ENCODE measurements at places on chromosomes 6 and 20.

- no peak for DNase-seq
These were observed 13.7 kb downstream of the TBXT start for GRCh38 chr6:166153966-166154365.

DNA sequence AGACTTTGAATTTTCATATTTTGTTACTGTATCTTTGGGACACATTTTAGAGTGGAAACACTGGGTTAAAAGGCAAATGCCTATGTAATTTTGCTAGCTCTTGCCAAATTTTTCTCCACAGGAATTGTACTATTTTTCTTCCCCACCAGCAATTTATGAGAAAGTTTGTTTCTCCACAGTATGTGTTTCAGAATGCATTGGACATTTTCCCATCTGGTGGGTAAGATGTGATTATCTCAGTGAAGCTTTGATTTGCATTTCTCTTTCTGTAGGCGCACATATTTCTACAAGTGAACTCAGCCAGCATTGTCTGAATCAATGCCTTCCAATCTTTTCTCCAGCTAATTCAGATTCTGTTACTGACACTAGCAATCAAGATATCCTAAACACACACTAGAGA lies 157.8 kb downstream of the RCAN2 start:
- DNase-seq = no peak

GRCh38 chr6:12525276-12525675 lies 191.3 kb upstream of the PHACTR1 start:
- no peak for DNase-seq

DNA sequence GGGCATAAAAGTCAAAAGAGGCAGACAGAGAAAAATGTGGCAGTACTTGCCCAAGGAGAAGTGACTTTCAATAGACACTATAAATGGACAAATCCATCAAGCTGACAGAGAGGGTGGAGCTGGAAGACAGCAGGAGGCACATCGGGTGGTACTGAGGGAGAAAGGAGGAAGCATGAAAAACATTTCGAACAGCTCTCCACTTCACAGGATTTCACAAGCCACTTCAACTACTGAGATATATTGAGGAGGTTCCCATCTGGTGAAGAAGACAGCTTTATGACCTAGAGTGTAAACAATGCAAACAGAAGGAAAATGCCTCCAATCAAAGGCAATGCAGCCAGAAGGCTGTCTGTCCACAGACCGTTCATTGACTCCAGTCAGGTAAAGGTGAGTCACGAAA lies 259.4 kb upstream of the ECI2 start:
- no peak for DNase-seq

- DNase-seq = no peak
These were observed 426.3 kb upstream of the NOX3 start for GRCh38 chr6:155881826-155882526.

GRCh38 chr6:39309942-39310531 lies 4.2 kb downstream of the KCNK17 start:
- peak; percentile 15 for DNase-seq

GRCh38 chr20:38649275-38649891 lies 47.8 kb downstream of the ARHGAP40 start:
- DNase-seq = no peak

GRCh38 chr6:55277646-55278045 lies 49.6 kb upstream of the GFRAL start:
- DNase-seq = no peak

DNA sequence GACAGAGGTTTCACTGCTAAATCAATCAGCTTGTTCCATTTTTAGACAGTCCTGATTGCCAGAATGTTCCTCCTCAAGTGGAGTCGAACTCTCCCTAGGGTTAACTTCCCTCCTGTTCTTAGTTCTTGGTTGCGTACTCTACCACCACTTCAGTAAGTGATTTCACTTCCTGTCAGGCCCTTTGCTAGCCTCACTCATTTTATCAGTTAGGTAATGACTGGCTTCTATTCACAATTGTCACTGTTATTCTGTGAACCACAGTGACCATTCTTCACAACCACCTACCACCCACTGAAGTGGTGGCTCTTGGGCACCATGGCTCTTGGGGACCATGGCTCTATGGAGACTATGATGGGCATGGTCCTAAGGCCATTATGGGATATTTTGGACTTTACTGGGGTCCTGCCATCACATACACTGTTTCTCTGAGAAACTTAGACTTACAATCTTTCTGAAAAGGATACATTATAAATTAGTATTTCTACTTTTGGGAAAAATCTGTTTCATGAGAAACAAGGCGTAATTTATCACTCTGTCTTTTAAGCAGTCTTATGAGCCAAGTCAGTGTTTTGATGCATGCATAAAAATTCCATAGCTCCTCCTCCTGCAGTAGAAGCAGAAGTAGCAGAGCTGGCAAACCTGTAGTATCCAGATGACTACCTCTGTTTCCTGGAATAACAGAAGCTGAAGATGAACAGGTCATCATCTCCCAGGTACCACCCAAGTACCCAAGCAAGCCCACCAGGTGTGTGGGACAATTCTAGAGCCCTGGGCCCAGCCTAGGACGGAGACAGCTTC lies 66.3 kb downstream of the ATXN1 start:
- DNase-seq = no peak

DNA sequence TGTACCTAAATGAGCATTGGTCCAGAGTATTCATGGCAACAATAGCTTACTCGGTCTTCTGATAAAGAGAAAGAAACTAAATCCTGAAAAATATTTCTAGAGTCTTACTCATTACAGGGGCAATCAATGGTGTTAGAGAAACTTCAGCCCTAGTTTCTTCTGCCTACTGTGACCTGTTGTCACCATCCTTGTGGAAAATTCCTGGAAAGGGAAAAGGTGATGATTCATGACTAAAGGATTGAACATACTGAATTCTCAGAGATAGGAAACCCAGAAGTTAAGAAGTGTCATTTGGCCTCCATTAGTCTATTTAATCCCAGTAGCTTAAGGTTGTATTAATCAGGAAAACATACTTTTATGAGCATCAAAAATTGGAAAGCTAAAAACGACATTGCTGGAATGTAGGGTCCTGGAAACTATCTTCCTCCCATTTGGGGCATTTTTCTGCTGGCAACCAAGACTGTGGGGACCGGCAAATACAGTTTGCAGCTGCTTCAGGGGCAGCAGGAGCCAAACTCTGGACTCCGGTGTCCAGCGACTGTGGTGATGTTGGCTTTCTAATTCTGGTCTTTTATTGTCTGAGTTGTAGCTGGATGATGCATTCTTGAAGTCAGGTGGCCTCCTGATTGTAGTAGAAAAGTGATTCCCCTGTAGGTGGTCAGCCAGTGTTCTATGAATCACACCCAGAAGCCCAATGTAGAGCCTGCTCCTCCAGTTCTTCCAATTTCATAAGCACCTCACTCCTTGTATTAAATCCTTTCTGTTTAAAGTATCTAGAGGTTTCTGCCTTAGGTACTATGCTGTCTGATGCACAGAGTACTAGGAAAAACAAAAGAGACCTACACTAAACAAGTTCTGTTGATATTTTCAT lies 67.6 kb downstream of the LCA5 start:
- no peak for DNase-seq

DNA sequence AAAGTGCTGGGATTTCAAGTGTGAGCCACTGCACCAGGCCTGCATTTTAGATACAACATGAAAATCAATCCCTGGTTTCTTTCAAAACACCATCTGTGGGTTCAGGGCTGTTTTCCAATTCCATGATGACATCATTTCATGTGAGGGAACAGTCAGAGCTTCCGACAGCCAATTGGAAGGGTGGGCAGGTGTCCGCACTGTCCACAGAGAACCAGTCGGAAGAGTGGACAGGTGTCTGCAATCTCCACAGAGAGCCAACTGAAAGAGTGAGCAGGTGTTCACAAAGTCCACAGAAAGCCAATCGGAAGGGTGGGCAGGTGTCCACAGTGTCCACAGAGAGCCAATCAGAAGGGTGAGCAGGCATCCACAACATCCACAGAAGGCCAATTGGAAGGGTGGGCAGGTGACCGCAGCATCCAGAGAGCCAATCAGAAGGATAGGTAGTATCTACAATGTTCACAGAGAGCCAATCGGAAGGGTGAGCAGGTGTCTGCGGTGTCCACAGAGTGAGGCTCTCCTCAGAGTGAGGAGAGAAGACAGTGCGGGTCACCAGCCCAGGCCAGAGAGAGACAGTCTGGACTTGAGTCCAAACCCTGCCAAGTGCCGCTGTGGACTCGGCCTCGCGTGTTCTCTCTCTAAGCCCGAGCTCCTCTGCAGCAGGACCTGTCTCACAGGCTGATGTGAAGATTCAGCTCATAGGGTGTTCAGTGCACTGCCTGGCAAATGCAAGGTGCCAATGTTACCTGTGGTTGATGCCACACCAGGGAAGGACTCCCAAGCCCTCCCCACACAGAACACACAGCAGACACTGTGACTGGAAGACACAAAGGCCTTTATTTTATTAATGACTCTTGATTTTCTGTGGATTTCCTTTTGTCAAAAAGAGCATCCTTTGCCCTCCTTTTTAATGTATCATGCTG lies 57.3 kb downstream of the DLL1 start:
- no peak for DNase-seq

GRCh38 chr6:107421696-107422256 lies 37.6 kb downstream of the PDSS2 start:
- no peak for DNase-seq

GRCh38 chr20:24798930-24799705 lies 150.0 kb upstream of the CST7 start:
- no peak for DNase-seq

GRCh38 chr6:166664135-166664534 lies 37.1 kb upstream of the RPS6KA2 start:
- no peak for DNase-seq

DNA sequence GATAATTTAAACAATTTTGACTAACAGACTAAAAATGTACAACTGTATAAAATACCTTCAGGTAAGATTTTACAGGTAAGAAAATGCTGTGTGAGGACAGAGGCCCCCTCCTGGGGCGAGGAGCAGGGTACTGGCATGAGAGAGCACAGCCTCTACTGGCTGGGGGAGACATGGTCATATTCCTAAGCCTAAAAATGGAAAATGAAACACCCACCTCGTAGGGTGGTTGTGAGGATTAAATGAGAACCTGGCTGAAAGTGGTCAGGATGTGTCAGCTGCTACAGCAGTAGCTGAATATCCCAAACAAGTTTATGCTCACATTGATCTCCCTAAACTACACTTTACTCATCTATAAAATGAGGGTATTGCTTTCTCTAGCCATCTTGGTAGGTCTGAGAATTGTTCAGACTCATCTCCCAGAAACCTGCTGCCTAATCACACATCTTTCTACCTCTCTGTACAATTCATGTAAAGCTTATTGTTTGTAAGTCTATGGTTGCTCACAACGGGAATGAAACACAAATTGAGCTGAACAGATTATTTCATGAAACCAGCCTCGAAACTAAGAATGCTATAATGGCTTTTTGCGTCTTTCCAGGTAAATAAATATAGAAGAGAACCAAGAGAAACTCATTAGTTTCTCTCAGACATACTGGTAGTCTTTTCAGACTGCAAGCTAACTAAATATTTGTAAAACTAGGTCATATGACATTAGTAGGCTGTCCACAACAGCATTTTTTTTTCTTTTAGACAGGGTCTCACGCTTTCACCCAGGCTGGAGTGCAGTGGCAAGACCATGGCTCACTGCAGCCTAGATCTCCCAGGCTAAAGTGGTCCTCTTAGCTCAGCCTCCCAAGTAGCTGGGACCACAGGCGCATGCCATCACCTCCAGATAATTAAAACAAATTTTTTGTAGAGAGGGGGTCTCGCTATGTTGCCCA lies 69.6 kb downstream of the POPDC3 start:
- no peak for DNase-seq

DNA sequence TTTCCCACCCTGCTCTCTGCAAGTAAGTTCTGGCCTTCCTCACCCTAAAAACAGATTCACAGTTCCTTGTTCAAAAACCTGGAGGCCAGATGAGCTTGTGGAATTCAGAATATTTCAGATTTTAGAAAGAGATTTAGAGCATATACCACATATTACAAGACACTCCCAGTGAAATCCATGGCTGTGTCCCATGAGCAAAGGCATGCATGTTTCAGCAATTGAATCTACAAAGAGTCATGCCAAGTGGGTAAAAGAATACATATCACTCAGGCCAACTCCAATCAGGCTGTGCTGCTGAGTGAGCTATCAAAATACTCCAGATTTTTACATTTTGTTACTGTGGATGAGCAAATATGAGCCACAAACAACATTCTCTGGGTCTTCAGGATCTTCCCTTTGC lies 10.2 kb upstream of the NEDD9 start:
- no peak for DNase-seq

DNA sequence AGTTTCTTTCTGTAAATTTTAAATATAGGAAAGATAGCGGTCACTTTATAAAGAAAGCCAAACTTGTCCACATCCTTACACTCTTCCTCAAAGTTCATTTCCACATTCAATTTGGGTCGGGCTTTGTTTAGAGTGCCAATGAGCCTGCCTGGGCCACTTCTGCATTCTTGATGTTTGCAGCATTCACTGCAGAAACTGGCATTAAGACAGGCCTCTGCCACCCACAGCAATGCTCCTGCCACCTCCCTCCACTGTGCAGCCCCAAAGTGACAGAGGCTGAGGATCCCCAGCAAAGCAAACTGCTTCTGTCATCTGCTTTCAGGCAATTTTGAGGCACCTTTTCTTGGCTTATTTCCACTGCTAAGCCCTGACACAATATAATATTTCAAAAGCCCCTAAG lies 61.2 kb downstream of the TNFAIP3 start:
- DNase-seq = no peak

DNA sequence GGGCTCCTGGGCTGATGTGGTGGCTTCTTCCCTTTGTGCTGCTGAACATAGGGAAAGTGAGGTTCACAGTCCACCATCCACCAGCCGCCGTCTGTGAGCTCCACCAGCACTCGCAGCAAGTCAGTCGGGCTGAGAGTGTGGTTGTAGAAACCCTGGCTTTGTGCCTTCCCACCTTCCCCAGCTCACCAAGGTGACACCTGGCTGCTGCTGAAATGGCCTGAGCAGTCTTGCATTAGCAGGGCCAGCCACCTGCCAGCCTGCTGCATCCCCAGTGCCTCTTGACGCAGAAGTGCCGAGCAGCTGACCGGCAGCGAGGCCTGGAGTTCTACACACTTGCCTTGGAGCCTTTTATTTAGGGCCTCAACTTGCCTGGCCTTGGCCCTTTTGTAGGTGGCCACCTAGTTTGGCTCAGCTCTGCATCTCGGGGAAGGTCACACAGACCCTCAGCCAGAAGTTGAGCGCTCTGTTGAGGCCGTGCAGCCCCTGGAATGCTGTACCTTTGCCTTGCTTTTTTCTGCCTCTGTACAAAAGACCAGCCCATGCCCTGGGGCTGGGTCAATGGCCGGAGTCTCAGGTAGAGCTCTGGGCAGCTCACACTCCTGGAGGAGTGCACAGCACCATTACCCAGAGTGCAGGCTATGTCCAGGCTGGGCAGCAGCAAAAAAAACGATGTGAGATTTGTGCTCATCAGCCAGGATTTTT lies 76.5 kb downstream of the PTPN1 start:
- no peak for DNase-seq

- no peak for DNase-seq
These were observed 263.7 kb downstream of the TBX18 start for GRCh38 chr6:84500726-84501125.

All from activated naive CD4-positive, alpha-beta T cell (primary cell).